ENCODE measurements at places on chromosomes 13 and 19.

DNA sequence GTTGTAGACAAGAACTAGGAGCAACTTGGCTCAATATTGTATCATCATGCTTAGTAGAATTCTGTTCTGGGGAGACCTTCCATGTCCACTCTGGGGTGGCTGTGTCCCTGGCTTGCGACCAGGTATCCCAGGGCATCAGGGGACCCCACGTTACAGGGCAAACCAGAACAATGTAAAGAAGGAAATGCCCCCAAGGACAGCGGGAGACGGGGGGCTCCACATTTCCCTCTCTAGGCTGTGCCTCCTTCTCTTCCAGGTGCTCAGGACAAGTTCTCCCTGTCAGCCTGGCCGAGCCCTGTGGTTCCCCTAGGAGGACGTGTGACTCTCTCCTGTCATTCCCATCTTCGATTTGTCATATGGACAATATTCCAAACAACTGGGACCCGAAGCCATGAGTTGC lies 30.8 kb downstream of the LAIR2 start:
- no peak for DNase-seq

GRCh38 chr13:106484537-106485193 lies 50.8 kb downstream of the EFNB2 start:
- DNase-seq: no peak

DNA sequence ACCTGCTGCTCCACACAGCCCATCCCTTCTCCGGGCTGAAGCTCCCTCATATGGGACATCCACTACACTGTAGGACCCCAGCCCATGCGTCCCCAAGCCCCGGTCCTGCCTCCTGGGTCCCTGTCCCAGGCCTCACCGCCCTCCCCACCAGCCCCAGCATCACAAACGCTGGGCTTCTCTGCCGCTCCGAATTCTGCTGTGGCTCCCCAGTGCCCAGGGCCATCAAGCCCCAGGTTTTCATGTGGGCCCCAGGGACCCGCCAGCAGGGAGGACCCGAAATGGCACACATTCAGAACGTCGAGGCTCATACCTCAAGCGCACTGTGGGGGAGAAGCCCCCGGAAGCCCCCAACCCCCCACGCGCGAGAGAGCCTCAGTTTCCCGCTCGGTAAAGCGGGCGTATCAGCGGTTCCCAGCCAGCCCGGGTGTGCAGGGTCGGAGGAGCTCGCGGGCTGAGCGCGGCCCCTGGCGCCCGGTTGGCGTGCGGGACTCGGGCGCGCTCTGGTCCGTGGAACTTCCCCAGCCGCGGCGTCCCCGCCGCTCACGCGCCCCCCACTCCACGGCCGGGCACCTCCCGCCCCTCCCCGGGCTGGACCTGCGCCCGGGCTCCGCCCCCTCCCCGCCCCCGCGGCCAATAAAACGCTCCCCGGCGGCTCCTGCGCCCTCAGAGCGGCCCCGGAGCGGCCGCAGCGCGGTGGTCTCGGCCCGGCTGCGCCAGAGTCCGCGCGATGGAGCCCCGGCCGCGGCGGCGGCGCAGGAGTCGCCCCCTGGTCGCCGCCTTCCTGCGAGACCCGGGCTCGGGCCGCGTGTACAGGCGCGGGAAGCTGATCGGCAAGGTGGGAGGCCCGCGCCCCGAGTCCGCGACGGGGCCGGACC lies at the start of gene PLK5:
Gene PLK5 (plus strand): TSS at position 666 of the 875 bp plus-strand sequence. CDS start 2,920 bp downstream, outside the sequence.
- no peak for DNase-seq

- peak; percentile 96 for DNase-seq
These were observed 4.5 kb upstream of the ARHGAP35 start for GRCh38 chr19:46856062-46857022.
